ENCODE measurements at places on chromosomes 7 and 10.

- peak; percentile 98 for DNase-seq
These were observed 52.4 kb upstream of the ITGB1 start for GRCh38 chr10:33010132-33011037.

GRCh38 chr10:23005150-23005549 lies 77.3 kb downstream of the ARMC3 start:
- no peak for DNase-seq

DNA sequence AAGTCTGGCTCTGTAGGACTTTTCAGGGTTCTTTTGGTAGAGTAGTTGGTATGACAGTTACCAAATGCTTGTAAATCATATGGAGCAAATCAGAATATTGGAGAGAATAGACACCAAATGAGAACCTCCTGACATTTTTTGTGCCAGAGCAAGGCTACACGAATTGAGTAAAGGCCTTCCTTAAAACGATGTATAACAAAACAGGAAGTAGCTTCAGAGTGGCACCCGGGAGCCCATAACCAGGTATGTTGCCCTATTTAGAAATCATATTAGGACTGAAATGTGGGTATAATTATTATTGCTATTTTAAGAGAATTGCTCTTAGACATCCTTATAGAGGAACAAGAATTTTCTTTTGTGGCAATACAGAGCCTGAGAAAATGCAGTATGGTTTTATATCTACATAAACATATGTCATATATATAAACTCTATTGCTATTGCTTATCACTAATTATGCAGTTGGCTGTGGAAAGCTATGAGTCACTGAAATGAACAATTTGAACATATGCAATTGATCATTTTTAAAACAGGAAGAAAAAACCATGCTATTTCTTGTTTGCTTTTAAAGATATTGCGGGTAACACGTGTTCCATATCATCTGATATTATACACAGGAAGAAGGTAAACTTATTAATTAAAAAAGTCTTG lies 197.4 kb upstream of the MTPN start:
- DNase-seq, result no peak

GRCh38 chr10:43901302-43901701 lies 252.6 kb upstream of the ZNF32 start:
- peak; percentile 17 for DNase-seq

- no peak for DNase-seq
These were observed 6.3 kb upstream of the SEMA3A start for GRCh38 chr7:84200859-84201258.
